ENCODE measurements at places on chromosomes 7 and 10.

GRCh38 chr10:59434463-59435321 is 72.3 kb upstream of the FAM13C start:
- no peak for DNase-seq

- no peak for DNase-seq
These were observed 12.0 kb upstream of the SCART1 start for GRCh38 chr10:133441780-133442179.

- DNase-seq: no peak
These were observed 127.2 kb upstream of the TNRC18 start for GRCh38 chr7:5550831-5551230.

- no peak for DNase-seq
These were observed 122.8 kb upstream of the GDF10 start for GRCh38 chr10:47176903-47177868.

GRCh38 chr10:92278996-92279696 is 11.7 kb downstream of the CPEB3 start:
- DNase-seq: no peak

DNA sequence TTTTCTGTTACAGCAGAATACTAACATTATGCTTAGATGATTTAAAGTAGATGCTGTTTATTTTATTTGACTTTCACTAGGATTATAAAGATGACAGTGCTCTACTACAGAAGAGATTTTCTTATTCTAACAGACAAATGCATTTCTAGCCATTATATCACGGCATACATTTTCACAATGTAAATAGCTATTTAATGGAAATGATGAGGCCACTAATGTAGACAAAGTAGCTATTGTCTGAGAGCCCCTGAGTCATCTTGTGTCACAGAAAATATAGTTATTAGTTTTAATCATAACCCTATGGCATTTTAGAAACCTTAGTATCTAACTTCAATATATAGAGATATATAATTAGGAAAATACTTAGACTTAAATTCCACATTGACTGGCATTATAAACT is 158.0 kb upstream of the AHR start:
- no peak for DNase-seq

DNA sequence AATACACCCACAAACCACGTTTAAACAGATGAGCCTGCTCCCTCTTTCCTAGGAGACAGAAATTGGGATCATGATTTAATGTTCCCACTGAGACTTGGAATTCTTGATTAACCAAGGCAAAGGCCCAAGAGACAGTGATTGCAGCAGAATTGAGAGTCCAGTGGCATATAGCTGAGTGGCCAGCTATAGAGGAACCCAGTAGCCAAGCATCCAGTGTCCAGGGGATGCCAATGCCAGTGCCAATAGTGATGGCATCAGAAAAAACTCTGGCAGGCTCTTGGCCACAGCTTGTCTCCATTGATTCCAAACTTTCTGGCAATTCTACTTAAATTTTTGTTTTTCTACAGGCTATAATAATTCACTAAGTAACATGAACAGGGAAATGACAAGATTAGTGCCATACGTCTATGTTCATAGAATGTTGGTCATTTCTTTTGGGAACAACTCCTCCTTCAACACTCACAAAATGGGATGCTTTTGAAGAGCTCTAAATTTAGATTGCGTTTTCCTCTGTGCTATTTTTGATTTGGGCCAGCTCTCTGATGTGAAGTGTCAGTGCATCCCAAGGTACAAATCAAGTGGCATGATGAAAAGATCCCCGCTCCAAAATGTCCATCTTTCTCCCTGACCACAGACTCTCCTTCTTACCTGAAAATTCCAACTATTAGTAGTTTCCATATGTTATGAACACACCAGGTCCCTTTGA is 83.1 kb upstream of the A1CF start:
- DNase-seq: no peak

DNA sequence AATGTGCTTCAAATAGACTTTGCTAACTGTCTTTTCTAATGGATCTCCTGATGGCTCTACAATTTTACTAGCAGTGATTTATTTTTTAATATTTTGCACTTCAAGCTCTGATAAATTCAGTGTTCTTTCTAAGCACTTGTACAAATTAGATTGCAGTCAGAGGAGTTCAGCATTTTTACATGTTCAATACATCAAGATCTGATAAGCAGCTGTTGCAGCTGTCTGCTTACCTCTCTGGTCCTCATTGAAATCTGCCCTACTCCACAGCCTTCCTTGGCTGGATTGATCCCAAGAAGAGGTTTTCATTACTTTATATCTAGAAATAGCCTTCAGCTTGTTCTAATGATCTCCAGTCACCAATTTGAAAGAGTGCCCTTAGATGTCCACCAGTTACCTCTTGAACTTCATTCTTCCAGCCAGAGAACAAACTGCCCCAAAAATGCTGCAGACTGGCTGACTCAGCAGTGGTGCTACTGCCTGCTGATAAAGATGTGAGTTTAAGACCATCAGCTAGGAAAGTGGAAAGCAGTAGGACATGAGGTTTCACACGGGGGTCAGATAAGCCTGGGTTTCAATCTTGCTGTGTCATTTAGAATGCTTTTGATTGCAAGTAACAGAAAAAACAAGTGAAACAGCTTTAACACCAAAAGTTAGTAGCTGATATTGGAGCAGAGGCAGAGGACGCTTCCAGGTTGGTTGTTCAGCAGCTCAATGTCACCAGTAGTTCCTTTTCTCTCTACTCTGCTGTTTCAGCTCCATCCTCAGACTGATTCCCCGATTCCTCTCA is 350.9 kb upstream of the NPVF start:
- DNase-seq: no peak

DNA sequence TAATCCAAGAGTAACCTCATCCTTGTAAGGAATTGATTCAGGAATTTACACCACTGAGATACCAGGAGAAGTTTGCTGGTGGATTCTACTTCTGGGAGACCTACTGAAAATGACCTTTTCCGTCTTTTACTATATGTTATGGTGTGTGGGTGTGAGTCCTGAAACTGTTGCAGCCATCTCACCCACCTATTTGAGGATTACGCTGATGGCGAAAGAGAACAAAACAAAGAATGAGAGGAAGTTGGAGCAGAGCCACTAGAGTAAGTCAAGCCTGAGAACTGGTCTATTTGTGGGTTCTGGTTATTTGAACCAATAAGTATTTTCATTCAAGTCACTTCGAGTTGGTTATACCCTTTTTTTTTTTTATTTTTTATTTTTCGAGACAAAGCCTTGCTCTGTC is 12.7 kb upstream of the ABCC2 start:
- no peak for DNase-seq

DNA sequence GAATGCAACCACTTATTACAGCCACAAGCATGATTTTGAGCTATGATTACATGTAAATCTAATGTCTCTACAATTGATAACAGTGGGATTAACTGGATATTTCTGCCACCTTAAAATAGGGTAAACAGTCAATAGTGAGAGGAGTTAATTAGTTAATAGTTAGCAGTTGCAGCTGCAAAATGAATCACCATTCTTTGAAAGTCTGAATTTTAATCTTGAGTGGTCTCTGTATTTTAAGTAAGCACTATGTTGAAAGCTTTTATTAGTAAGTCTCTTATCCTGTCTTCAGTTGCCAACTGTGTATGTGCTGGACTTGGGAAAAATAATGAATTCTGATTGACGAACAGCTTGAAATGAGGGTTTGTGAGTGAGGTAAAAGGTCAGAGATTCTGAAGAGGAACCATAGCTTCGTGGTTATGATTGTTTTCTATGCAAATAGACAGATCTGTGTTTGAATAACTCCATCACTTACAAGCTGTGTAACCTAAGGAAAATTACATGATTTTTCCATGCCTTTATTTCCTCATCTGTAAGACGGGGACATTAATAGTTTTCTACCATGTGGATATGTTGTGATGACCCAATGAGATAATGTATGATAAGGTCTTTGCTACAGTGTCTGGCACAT is 75.2 kb downstream of the RNLS start:
- no peak for DNase-seq

DNA sequence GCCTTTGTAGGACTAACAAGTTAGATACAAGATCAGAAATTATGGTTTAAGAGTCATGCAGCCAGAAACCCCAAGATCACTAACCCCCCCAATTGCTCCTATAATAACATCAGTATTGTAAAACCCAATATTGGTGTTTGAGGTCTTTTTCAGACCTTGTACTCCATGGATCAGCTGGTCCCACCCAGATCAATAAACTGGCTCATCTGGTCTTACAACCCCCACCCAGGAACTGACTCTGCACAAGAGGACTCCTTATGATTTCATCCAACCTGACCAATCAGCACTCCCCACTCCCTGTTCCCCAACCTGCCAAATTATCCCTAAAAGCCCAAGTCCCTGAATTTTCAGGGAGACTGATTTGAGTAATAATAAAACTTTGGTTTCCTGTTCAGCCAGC is 6.4 kb upstream of the GSAP start:
- no peak for DNase-seq

DNA sequence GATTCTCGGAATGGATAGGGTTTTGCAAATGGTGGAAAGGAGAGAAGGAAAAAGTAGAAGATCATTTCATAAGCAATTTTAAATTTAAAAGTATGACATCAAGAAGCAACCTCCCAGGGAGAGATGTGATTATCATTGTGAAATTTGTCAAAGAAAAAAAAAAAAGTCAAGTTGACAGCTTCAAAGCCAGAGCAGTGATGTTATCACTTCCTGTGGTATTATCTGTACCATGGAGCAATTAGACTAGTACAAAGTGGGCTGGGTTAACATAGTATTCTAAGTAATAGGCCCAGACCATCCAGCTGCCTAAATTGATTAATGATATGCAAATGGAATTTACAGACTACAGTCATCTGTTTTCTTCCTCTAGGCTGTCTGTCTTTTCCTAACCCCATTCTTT is 84.0 kb upstream of the NPY start:
- no peak for DNase-seq

- no peak for DNase-seq
These were observed 152.8 kb downstream of the SDHAF3 start for GRCh38 chr7:97270280-97270679.

DNA sequence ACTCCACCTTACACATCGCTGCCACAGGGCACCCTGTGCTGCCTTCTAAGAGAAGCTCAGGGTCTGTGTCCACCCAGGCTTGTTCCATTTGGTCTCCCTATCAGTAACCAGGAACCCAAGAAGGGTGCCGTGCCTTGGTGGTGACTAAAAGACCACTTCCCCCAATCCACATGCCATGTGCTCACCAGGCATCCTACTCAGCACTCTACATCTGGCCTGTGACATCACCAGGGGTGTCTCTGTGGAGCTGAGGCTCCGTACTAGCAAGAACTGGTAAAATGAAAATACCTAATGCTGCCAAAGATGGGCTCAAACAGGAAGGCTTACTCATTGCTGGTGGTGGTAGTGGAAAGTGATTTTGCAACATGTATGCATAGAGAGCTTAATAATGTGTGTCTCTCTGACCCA is 19.0 kb upstream of the C10orf71 start:
- no peak for DNase-seq

DNA sequence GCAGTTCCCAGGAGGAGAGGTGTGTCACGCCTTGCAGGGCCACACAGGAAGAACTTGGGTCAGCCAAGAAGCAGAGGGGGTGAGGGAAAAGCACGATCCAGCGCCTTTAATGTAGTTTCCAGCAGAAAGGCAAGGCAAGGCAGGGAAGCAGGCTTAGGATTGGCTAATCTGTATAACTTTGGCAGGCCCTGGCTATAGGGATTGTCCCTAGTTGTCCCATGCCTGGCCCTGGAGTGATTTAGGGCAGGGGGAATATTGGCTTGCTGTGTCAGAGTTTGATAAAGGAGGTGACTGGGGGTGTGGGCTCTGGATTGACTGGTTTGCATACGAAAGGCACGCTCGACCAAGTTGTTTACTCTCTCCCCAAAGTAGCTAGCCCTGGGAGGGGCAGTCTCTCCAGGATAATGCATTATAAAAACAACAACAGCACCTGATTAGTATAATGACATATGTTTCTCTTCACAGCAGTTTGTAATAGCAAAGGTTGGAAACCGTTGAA is 44.5 kb downstream of the RBM28 start:
- DNase-seq: no peak

GRCh38 chr10:49174261-49174925 is 13.8 kb downstream of the TMEM273 start:
- DNase-seq: no peak

- DNase-seq: no peak
These were observed 1.8 kb downstream of the RP9 start for GRCh38 chr7:33107136-33108066.
